Esophagus squamous epithelium (tissue), 5 donors: ENCODE measurements at places on chromosomes 11 and 22. TPM values are rescaled to one million over a fixed set of nuclear protein-coding genes. Genes with fewer than 3 reads are reported as not detected.

DNA sequence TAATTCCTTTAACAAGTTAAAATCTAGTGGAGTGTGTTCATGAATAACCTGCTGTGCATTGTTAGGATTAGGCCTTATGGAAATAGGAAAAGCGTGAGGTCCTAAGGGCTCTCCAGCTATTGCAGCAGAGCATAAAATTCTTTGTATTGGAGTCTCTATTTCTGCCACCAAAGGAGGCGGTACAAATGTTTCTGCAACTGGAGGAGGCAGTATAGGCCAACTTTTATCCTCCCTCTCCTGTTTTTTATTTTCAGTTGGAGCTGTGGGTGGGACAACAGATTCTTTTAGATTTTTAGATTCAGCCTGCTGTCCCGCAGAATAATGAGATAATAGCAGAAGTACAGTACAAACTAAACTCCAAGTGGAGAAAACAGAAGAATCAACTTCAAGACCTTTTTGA is 26.2 kb downstream of the OR10A6 start:
- no peak for DNase-seq

Gene GPR83
- total RNA-seq, result not detected

- no peak for DNase-seq
Measured at GRCh38 chr11:980438-981357, 55.0 kb downstream of the AP2A2 start.

- DNase-seq, result no peak
Measured at GRCh38 chr22:49258107-49259010, 569.3 kb downstream of the BRD1 start.

DNA sequence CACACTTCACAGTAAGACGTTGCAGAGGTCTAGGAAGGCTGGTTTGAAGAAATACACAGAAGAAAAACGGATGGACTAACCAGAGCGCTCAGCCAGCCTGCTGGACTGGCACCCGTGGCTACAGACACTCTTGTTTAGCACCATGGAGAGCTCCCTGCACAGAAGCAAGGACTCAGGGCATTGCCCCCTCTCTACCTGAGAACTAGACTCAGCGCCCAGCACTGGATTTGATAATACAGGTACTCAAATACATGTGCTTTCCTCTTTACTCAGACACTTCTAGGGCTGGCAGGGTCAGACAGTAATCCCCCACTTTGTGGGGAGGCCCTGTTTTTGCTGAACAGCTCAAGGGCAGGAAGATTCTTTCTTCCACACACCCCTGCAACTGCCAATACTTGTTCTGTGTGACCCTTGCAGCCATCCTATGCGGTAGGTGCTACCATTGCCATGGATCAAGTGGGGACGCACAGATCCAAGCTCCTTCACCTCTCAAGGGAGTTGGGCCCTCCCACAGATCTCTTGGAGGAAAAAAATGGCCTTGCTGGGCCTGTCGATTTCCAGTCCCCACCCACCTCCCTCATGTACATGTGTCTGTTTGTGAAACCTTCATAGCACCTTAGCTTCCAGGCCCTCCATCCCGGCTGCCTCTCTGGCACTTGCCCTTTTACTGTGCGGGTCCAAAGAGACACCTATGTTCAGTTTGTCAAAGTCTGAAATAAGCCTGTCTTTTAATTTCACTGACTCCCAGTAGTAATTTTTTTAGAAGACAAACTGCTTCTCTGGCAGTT is 5.1 kb upstream of the P2RX6 start:
- no peak for DNase-seq

Gene NTM
- total RNA-seq, result 3.2 TPM

Gene OR4C45
- not detected for total RNA-seq

Gene NNMT
- total RNA-seq, result 19.7 TPM

GRCh38 chr11:19559746-19560145 is 152.9 kb upstream of the NAV2 start:
- DNase-seq, result no peak

Gene OVOL1
- 80.9 TPM for total RNA-seq

Gene PTS
- total RNA-seq, result 36.1 TPM

DNA sequence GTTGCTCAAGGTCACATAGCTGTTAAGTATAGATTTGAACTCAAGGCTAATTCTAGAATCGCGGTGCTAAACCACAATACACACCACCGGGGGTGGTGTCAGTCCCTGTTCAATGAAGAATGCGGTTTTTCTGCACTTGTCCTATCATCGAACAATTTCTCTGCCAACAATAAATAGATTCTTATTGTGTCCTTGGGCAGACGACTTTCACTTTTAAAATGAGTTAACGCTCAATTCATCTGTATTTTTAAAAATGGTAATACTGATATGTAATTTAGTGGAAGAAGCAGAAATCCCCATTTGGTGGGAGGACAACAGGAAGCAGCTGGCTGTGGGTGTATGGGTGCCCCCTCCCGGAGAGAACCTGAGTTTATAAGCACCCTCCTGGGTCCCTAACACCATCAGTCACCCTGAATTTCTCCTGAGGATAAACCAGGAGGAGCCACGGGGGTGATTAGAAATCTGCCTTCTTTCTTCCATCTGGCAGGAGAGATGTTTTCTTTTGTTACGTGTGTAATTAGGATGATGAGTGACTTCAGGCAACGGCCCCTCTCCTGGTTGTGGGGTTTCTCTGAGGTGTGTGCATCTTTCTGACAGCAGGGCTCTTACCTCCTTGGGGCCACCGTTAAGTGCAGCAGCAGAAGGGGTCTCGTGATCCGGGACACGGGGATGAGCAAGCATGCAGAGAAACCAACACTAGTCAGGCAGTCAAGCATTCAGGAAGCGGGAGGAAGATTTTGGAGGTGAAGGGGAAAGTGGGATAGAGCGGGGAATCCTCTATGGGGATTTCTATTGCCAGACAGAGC is 87.7 kb downstream of the GRAMD1B start:
- no peak for DNase-seq

Gene IFITM1
- 133 TPM for total RNA-seq
